ENCODE measurements at places on chromosomes 11 and 22.

- no peak for DNase-seq
Measured at GRCh38 chr11:79100093-79100910, 340.5 kb downstream of the TENM4 start.

GRCh38 chr11:102187416-102188151, 77.3 kb downstream of the YAP1 start:
- DNase-seq: no peak

- no peak for DNase-seq
Measured at GRCh38 chr11:93403930-93404329, 73.4 kb downstream of the DEUP1 start.

DNA sequence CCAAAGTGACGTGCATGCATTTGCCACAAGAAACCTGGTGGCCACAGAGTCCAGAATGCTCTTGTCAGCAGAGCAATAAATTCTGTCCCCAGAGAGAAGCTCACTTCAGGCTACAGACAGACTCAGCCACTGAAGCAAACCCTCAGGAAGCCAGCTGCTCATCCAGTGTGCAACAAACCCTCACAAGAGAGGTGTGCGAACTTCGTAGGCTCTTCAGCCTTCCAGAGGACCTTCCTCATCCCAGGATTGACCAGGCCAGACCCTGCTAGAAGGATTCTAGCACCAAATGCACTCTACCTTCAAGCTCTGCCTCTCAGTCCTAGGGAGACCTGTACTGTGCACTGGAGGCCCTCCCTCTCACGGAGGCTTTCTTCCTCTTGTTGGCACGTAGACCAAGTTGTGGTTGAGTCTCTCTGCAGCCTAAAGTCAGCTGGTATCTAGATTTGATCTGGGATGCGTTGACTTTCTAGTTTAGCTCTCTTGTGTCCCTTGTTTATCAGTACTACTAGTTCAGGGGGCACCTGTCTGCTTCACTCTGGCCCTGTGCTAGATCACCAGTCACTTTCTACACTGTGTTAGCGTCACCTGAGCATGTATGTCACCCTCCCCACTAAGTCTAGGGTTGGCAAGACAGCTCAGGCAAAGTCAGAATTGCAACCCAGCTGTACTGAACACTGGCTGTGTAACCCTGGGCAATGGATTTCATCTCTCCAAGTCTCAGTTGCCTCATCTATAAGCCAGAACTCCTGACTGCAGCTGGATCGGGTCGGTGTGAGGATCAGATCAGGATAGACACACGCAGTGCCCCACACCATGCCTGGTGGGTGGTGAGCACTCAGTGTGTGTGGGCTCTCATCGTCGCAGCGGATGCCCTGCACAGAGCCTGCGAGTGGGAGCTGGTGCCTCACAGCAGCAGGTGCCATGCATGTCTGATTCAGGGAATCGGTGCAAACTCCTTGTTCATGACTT, 22.1 kb upstream of the TMPRSS13 start:
- no peak for DNase-seq

DNA sequence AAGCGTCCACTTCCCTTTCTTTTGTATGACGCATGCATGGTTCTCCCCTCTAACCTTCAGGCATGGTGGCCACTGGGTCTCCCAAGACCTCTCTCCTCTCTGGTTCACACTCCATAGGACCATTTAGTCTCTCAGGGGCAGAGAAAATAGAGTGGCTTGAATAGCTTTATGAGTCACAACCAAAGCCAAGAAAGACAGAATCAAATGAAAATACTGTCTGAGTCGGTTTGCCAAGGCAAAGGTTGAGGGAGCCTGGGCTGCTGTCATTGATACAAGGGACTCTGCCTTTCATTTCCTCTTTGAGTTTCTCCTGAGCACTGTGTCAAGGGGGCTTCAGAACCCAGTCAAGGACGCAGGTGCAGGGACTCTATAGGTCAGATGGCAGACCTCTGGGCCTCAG, 44.2 kb downstream of the TENM4 start:
- DNase-seq: no peak

DNA sequence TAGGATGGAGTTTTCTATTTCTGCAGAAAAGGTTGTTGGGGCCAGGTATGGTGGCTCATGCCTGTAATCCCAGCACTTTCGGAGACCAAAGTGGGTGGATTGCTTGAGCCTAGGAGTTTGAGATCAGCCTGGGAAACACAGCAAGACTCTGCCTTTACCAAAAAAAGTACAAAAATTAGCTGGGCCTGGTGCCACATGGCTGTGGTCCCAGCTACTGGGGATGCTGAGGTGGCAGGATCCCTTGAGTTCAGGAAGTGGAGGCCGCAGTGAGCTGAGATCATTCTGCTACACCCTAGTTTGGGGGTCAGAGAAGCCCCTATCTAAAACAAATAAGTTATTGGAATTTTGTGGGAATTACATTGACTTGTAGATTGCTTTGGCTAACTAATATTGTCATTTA, 71.7 kb downstream of the FDX1 start:
- DNase-seq: no peak

- DNase-seq: peak; percentile 67
Measured at GRCh38 chr11:73314117-73314961, 6.3 kb downstream of the ARHGEF17 start.

- peak; percentile 49 for DNase-seq
Measured at GRCh38 chr11:23406131-23406819, 546.0 kb upstream of the CCDC179 start.

GRCh38 chr11:126886085-126886484, 114.5 kb downstream of the KIRREL3 start:
- DNase-seq: no peak

GRCh38 chr22:27400811-27401210, 400.7 kb downstream of the MN1 start:
- DNase-seq: no peak

DNA sequence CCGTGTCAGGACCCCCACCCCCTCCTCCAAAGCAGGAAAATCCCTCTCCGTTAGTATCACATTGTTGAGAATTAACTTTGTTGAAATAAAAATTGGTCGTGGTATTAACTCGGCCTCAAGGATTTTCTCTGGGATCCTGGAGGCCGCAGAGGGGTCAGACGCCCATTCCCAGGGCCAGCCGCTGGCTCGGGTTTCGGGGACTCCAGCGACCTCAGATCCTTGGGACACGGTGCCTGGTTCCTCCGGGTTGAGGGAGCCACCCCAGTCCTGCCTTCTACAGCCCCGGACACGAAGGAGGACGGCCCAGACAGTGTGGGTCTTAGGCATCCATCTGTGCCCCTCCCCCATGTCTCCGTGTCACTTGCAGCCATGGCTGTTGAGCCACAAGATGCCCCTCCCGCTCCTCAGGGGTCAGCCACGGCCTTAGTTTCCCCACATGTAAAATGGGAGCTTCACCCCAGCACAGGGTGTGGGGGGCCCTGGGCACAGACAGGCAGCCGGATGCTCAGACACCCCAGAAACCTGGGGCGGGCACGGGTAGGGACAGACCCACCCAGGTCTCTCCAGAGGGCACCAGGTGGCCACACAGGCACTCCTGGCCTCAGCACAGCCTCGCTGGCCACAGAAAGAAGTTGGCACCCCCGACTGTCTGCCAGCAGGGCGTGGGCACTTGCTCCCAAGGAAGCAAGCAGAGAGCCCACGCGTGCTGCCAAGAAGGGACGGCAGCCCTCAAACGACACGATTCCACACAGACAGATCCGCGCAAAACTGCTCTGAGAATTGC, 15.5 kb downstream of the GP1BB start:
- no peak for DNase-seq

DNA sequence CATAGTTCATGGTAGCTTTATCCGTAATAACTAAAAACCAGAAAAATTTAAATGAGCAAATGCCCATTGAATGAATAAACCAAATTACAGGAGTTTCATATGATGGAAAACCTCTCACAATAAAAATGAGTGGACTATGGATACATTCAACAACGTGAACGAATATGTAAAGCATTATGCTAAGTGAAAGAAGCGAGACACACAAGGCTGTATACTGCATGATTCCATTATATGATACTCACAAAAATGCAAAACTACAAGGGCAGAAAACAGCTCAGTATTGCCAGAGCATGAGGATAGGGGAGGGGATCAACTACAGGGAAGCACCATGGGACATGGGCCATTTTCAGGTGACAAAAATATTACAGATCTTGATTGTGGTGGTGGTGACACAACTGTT, 22.2 kb downstream of the DDI1 start:
- no peak for DNase-seq

- DNase-seq: no peak
Measured at GRCh38 chr22:21703684-21704316, 31.8 kb downstream of the YPEL1 start.

GRCh38 chr11:2156416-2157182, 4.4 kb downstream of the INS start:
- no peak for DNase-seq

- DNase-seq: no peak
Measured at GRCh38 chr11:70176940-70177689, 26.0 kb upstream of the FADD start.

- DNase-seq: no peak
Measured at GRCh38 chr11:43962383-43963278, 20.2 kb downstream of the C11orf96 start.

- DNase-seq: no peak
Measured at GRCh38 chr22:40181323-40181722, 3.6 kb downstream of the TNRC6B start.

- no peak for DNase-seq
Measured at GRCh38 chr22:50445880-50446707, 28.7 kb downstream of the SBF1 start.

- no peak for DNase-seq
Measured at GRCh38 chr22:50261615-50262459, at the start of gene MAPK12. Gene MAPK12 (minus strand): TSS chr22:50261683. CDS start chr22:50261509, 174 bp downstream.

GRCh38 chr22:27734066-27734465, 67.5 kb downstream of the MN1 start:
- peak; percentile 48 for DNase-seq

- no peak for DNase-seq
Measured at GRCh38 chr11:77842441-77843121, 21.6 kb downstream of the AAMDC start.

GRCh38 chr11:112797092-112797491, 164.1 kb upstream of the NCAM1 start:
- no peak for DNase-seq

DNA sequence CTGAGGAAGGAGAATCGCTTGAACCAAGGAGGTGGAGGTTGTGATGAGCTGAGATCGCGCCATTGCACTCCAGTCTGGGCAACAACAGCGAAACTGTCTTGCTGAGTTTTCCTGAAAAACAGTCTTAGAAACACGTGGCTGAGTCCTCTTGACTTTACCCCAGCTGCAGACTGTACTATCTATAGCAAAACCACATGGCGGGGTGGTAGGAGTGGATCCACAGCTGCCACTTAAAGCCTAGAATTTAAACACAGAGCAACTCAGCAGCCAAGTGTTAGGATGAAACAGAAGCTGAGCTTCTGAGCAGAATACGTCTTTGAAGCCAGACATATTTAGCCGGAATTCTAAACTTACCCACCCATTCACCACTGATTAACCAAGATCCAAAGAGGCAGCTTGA, 14.1 kb downstream of the PATZ1 start:
- DNase-seq: no peak

DNA sequence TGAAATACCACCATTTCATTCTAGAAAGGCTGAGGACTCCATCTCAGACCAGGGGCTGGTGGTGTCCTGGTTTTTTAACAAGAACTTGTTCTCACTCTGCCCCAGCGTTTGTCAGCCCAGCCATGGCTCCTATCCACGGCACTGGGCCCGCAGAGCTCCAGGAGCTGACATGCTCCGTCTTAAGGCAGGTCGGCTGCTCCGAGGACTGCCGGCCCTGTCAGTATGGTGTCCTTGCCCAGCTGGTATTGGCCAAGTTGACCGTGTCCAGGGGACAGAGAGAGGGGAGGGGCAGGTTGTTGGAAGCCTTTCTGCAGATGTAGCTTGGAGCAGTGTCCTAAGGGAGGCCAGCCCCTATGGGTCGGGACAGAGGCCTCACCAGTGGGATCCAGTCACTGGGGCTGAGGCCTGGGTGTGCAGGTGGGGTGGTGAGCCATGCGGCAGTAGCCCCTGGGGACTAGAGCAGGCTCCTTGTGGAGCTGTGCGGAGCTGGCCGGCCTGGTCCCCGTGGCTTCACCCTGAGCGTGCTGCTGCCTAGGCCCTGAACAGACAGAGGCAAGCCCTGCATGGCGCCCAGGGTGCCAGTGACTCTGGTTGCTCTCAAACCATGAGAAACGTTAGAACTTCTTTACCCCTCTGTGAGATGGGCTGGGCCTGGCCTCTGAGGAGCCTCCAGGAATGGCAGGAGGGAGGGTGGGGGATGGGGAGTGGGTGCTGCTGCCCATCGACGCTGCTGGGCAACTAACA, 39.9 kb upstream of the KCNQ1OT1 start:
- DNase-seq: no peak

GRCh38 chr11:66842896-66843775, at the start of gene RCE1:
Gene RCE1 (plus strand): TSS chr11:66843441. CDS start chr11:66843456, 15 bp downstream.
- DNase-seq: peak; percentile 94

GRCh38 chr11:103862094-103862801, 174.2 kb upstream of the DDI1 start:
- no peak for DNase-seq

DNA sequence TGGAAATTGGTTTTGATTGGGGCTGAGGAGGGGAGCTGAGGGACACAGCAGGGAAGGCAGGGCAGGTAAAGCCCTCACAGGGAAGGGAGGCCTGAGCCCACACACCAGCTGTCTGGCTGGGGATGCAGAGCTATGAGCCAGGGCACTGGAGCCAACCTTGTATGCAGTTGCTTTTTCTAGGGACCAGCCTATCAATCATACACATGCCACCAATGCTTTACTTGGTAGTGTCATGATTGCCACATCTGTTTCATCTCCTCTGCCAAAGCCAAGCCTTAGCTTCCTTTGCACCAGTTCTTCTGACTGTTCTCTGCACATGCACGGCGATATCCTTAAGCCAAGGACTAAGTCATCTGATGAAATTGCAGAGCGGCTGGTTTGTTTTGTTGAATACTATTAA, 207.1 kb upstream of the PLET1 start:
- DNase-seq: no peak

DNA sequence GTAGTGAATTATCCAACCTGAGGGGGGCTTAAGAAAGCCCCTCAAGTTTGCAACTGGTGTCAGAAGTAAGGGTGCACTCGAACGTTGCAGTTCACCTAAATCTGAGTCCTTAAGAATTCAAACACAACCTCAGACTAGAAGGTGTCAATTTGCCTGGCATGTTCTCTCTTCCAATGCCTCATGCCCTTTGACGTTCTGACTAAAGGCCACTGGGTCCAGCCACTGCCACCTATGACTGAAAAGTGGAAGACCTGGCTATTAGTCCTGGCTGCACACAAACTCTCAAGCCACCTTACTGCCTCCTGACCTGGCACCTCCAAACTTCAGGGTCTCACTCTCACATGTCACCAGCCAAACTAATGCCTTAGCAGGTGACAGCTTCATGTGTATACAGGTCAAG, 8.0 kb downstream of the APOL4 start:
- no peak for DNase-seq
